Left kidney (tissue), 8 donors: ENCODE measurements at places on chromosomes 6 and 20. TPM values are rescaled to one million over a fixed set of nuclear protein-coding genes. Genes with fewer than 3 reads are reported as not detected.

The KAT14 gene
- 34.5 TPM for polyA plus RNA-seq

The TGM3 gene
- polyA plus RNA-seq, result 0.43 TPM

The HLA-DMB gene
- polyA plus RNA-seq, result 64.6 TPM

The VEGFA gene
- polyA plus RNA-seq, result 312 TPM

The SLC35D3 gene
- not detected for polyA plus RNA-seq

The SLC17A3 gene
- 1.3 TPM for polyA plus RNA-seq

DNA sequence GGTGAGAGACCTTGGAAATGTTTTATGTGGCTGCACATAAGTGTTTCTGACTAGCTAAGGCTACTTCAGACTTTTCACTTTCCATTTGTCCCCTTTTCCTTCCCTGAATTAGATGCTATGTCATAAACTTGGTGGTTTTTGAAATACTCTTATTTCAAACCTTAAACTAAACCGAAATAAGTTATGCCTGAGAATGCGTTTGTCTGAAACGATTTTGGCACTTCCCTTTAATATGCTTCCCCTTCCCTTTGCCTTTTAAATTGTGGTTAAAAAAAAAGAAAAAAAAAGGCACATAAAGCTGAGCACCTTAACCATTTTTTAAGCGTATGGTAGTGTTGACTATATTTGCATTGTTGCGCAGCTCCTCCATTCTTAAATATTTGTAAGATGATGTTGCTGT is 14.3 kb downstream of the ZNF451 start:
- DNase-seq, result no peak

DNA sequence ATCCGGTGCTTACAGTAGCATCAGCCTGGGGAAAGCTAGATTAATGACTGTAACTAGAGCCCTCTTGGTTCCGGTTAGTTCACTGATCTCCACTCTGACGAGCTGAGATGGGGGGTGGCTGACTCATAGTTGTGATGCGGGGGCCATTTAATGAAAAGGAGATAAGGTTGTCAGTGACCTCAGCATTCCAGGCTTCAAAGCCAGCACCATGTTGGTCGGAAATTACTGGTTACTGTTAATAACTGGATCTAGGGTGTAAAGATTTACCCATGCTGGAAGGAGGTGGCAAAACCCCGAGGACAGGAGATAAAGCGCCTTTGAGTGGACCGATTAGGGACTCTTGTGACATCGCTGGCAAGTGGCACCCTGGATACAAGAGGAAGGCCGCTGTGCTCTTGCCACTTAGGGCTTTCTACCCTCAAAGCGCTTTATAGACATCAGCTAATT is 21.1 kb downstream of the FOXC1 start:
- no peak for DNase-seq

GRCh38 chr20:62900692-62901584 is 25.4 kb downstream of the DIDO1 start:
- DNase-seq, result no peak

DNA sequence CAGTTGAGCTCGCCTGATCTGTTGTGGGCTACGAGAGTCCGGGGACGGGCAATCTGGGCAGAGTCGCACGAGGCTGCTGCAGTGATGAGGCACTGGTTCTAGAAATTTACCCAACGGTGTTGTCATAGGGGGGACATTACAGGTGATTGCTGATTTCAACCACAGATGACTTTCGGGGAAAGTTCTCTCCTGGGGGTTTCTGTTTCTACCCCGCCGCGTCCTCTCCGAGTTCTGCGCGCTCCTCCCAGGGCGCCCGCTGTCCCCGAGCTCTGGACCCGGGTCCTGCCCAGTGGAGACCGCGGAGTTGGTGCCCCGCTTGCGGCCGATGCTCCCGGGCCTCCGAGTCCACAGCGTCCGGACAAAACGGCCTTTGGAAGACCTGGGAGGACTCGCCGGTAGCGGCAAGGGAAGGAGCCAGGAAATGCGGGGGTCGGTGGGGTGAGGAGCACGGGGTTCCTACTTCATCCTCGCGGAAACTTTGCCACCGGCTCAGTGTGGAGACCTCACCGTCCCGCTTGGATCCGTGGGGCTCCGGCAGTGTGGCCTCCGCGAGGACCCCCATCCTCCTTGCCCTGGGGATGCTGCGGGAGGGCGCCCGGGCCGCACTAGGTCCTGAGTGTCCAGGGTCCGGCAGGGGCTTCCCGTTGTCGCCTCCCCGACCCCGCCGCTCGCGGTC is 12.3 kb upstream of the RAET1L start:
- no peak for DNase-seq

DNA sequence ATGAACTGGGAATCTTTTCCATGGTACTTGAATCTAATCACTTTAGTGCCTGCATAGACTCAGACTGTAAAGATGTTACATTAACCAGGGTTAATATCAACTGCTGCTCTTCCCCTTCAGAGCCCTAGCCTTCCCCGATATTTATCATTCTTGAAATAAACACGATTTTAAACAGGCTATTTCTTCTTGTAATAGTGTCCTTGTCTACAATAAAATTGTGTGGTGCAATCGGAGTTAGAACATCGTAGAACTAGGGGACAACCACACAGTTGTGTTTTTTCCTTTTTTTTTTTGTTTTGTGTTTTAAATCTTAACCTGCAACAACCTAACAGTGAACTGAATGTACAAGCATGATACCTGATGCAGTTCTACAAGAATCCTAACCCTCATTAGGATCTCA is 4.5 kb downstream of the GJA1 start:
- no peak for DNase-seq

- peak; percentile 47 for DNase-seq
Measured at GRCh38 chr20:5691918-5692618, 58.1 kb upstream of the SHLD1 start.

DNA sequence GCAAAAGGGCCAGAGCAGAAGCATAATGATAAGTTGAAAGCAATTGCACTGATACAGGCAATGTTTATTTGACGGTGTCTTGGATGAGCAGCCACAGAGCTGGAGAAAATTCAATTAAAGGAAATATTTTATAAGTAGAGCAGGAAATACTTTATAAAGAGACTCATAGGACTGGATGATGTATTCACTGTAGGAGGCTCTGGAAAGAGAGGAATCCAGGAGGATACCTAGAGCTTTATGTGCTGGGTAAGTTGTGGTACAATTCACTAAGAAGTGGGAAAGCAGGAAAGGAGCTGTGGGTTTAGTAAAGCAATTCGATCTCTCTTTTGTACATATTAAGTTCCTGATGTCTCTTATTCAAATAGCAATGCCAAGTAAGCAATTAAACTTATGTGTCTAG is 86.3 kb downstream of the C6orf118 start:
- no peak for DNase-seq

DNA sequence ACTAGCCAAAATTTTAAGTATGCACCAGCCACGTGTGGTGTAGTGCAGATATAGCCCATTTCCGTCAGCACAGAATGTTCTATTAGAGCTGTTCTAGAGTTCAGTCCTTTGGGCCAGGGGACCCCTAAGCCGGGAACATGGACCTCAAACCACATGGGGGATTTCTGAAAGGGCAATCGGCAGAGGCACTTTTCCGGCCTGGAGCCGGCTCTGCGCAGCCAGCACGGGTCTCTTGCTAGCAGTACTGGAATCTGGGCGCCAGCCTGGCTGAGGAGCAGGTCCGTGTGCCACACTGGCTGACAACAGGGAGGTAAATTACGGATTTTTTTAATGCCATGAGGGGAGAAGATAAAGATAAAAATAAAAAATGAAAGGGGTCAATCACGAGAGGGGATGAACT is 120.5 kb downstream of the SULF2 start:
- DNase-seq, result no peak

DNA sequence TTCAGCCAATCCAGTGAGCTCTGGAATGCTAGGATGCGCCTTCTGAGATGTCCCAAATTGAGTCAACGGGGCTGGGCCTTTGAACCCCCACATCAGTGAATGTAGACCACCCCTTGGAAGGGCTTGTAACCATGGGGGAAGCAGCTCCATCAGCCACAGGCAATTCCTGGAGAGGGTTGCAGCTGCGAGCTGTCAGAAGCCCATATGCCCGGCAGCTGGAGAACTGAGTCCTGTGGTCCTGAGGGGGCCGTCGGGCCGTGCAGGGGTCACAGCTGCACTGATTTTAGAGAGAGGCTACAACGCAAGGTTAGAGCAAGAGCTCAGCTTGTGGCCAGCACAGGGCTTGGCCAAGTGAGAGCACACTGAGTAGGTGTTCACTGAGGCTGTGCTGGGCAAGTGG is 121.3 kb downstream of the TOX2 start:
- no peak for DNase-seq

DNA sequence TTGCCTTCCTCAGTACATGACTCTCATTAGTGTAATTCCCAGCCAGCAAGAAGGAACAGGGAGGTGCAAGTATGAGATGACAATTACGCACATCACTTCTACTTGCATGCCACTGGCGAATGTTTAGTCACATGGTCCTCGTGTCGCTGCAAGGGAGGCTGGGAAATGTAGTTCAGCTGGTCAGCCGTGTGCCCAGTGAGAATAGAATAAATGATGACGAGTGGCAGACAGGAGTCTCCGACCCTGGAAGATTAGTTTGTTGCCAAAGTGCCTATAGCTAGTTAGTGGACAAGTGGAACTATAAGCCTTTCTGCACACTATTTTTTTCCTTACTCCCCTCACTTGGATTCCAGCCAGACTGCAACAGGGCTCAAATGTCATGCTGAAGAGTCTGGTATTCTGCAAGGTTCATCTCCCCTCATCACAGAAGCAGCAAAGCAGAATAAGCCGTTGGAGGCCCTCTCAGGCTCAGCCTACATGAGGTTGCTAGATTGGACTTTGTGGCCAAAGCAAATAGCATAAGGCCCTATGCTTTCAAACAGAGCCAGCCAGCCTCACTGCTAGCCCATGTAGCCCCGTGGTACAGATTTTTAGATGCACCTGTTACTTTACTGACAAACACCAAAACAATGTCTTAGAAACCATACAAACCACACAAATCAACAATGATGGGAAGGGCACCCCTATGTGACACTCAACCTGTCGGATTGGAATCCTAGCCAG is 9.7 kb downstream of the LINC00237 start:
- DNase-seq, result peak; percentile 22

DNA sequence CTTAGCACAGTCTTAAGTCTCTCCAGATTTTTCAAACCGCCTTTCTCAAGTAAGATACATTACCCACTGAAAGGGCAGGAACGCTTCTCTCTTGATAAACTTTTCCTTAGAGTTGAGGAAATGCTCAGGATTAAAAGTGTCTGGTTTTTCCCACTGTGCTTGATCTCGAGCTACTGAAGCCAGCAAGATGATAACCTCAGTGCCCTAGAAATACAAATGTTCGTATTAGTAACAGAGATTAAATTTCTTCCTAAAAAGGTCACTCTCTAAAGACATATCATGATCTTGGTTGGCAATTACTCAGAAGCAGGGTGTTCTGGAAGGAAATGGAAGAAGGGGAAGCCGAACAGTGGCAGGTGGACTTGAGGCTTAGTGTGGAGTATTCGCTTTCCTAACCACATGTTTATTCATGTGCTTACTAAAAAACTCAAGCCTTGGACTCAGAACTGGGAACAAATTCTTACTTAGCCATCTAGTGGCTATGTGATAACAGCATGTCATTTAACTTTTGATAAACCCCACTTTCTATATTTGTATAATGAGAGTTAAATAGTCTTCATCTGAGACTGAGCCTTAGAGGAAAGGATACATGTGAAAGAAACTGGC is 20.1 kb downstream of the C6orf141 start:
- DNase-seq, result no peak

DNA sequence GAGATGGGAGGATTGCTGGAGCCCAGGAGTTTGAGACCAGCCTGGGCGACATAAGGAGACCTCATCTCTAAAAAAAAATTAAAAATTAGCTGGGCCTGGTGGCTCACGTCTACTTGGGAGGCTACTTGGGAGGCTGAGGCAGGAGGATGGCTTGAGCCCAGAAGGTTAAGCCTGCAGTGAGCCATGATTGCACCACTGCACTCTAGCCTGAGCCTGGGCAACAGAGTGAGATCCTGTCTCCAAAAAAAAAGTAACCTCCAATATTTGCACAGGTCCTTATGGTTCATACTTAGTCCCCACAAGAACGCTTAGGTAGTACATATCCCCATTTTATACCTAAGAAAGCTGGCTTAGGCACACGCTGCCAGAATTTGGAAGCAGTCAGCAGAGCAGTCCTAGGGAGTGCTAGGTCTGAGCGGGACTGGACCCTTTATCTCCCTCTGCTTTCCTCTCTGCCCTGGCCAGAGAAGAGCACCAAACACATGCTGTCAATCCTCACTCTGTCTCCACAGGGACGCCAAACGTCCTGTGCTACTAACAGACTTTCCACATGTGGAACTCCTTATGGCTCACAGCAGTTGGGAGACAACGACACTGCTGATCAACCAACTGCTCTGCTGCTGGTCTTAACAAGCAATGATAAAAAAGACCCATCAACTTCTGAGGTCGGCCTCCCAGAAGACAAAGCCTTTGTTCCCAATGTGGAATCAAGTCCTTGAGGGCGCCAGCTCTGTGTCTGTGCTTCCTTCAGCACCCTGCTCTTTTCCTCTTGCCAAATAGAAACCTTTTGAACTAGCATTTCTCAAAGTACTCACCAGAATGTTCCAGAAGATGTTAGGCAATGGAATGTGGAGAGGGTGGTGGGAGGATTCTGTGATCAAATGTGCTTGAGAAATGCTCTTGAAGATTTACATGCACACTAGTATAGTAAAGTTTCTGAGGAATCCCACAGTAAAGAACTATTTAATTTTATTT is 226.3 kb upstream of the DTNBP1 start:
- no peak for DNase-seq

GRCh38 chr20:33704197-33704924 is 15.7 kb downstream of the PXMP4 start:
- no peak for DNase-seq

DNA sequence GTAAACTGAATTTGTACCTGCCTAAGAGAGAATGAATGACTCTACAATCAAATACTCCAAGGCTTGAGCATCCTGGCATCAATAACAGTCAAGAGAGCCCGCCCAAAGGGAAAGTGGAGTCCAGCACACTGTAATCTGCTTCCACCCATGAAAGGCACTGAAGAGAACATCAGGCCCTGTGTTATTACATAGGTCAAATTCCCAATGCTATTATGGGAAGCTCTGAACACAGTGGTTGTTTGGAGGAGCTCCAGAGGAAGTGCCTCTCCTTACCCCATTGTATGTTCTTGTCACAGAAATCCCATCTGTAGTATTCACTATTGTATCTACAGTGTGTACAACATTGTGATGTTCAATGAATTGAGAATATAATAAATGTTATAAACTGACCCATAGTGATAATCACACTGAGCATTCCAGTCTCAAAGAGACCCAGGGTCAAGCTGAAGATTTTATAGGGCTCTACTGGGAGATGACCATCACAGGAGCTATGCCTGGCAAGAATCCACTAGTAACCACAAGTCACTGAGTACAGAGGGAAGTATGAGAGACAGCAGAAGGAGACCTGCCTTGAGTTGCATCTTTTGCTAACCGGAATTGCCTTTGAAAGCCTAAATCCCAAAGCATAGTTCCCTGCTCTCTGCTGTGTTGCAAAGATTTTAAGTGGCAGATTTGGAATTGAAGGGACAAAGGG is 446.7 kb downstream of the GJA1 start:
- no peak for DNase-seq
